ENCODE measurements at places on chromosomes 12 and 14.

DNA sequence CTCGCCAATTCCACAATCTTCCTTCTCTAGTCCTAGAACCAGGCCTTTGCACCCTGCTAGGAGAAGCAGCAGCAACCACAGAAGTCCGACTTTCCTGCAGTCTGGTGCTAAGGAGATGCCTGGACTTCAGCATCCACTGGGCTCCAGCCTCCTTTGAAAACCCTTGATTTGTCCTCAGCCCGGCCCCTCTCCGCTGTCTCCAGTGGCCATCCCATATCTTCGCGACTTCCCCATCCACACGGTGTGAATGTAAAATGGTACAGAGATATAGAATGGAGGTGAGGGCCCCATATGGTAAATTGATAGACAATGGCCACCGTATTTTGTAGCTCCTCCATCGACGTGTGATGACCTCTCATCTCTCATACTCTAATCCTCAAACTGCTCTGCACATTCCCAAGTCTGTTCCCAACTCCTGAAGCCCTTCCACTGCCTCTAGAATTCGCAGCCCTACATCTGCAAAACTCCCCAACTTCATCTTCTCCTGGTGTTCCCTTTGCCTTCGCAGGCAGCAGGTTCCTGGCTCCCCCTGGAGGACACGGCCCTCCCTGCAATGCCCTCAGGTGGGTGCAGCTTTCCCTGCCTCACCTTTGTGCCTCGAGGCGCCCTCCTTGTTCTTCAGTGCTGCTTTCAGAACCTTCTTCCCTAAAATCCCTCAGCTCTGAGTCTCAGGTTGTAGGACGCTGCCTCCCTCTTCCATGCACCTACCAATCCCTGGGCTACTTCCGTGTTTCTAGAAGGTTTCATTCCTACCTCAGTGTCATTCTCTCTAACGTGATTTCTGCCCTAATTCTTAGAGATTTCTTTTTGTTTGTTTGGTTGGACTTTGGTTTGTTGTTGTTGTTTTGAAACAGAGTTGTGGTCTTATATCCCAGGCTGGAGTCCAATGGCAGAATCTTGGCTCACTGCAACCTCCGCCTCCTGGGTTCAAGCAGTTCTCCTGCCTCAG lies 36.7 kb downstream of the TMBIM6 start:
- peak; percentile 31 for DNase-seq

DNA sequence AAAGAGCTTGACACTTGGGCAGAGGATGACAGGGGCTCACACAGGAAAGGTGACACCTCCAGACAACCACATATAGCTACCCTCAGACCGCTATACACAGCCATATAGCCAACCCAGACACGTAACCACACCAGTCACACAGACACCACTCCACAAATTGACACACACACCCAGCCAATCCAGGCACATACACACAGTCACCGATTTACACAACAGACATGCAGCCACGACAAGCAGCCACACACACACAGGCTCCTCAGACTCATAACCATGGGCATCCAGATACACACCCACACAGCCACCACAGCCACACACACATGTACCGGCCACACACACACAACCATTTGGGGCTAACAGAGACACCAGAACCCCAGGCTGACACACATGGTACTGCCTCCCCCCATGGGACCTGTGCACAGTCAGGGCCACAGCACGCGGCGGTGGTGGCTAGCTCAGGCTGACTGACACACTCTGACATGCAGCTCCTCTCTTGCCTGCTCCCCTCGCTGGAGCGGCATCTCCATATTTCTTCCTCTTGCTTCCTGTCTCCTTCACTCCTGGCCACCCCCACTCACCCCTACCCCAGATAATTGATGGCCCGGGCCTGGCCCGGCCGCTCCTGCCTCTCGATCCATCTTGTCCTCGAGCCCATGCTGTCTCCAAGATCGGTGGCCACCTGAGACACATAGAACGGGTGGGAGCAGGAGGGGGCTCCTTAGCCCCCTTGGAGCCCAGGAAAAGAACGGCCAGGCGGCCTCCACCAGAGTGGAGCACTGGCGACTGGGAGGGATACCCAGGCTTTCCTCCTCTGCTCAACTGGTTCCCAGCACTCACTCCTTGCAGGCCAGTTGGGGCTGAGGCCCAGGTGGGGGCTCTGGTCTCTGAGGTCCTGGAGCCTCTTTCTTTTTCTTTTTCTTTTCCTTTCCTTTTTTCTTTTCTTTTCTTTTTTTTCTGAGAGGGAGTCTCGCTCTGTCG lies 6.0 kb upstream of the SHMT2 start:
- DNase-seq: no peak

- no peak for DNase-seq
Measured at GRCh38 chr14:65141523-65141922, 39.2 kb upstream of the MAX start.

- no peak for DNase-seq
Measured at GRCh38 chr14:68784226-68784910, 8.5 kb downstream of the ZFP36L1 start.

DNA sequence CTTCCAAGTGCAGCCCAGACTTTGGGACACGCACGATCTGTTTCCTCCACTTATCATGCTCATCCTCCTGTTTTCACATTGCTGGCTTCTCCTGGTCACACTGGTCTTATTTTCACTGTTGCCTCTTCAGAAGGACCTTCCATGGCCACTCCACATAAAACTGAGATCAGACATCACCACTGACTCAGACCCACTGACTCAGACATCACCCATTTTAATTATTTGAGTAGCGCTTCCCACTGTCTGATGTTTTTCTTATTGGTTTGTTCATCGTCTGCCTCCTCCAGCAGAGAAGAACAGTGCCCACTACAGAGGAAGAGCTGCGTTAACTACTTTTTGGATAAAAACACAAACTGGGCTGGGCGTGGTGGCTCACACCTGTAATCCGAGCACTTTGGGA lies 270.5 kb upstream of the PWP1 start:
- peak; percentile 81 for DNase-seq

All from fibroblast of upper back skin (primary cell).